Activated B cell treated with CpG ODN at 0.5 μM for 24 hours (primary cell): ENCODE measurements at places on chromosomes 5 and 9. TPM values are rescaled to one million over a fixed set of nuclear protein-coding genes. Genes with fewer than 3 reads are reported as not detected.

DNA sequence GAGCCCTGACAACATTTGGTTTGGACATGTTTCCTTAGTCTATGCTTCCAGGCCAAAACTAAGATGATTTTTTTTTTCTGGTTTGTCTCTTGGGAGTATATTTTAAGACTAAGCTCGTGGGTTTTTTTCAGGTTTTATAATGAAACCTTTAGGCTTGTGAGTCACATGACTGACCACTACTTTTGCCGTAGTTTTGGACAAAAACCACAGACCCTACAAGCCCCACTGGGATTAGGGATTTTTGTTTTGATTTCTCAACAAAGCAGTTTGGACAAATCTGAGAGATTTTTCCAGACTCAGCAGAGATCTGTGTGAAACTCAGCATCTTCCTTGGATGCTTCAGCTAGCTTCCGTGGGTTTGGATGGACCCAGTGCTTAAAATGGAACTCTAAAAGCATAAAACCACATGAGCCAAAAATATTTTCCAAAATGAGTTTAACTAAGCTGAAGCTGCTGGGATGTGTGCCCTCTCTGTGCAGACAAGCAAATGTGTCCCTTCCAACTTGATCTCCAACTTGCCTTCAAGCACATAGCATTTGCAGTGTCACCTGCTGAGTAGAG lies 70.3 kb upstream of the SMIM15 start:
- no peak for DNase-seq

- DNase-seq, result no peak
Observed at GRCh38 chr9:130421154-130421801, 23.5 kb upstream of the ASS1 start.

DNA sequence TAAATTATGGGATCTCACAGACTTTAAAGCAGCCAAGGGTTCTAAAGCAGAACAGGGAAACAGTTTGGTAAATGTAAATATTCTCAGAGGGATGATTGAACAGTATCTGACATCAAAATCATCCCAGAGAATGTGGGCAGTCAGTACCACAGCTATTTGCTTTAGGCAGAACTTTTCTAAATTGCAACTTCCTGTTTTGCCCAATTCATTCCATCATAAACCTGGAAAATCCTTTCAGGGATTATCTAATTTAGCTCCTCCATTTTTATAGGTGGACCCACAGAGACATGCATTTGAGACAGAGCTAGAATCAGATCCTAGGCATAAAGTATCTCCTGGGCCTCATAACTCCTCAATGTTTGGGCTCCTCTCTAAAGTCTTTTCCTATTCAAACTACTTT lies 12.4 kb downstream of the NR6A1 start:
- DNase-seq, result no peak

GRCh38 chr9:131273856-131274673 lies 2.2 kb downstream of the FAM78A start:
- no peak for DNase-seq

GRCh38 chr5:5616247-5616895 lies 193.9 kb downstream of the ICE1 start:
- DNase-seq, result no peak

DNA sequence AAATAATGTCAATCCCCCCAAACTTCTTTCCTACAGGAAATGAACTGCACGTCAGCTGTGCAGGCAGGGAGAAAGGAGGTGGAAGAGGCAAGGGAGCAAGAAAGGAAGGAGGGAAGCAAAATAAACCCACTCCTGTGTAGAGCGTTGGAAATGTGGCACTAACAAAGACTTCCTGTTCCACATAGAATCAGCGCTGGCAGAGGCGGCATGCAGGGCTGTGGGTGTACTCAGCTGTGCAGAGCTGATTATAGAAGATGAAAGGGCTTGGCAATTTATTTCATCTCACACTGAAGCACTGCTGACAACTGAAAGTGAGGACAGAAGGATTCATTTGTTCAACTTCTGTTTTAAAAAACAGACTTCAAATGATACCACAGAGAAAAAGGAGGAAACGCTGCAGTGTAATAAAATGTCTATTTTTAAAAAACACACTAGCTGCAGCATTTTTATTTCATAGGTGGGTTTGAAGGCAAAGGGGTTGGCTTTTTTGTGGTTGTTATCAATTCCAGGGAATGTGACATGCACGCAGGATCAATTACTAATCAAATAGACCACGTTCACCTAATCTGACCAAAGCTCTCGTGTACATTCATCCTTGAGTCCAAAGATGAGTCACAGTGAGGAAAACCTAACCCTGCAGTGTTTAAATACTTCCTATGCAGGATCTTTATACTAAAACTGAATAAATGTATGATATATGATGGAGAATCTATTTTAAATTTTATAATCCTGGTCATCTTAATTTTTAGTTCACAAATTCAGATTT lies 583.5 kb downstream of the ZNF608 start:
- no peak for DNase-seq

DNA sequence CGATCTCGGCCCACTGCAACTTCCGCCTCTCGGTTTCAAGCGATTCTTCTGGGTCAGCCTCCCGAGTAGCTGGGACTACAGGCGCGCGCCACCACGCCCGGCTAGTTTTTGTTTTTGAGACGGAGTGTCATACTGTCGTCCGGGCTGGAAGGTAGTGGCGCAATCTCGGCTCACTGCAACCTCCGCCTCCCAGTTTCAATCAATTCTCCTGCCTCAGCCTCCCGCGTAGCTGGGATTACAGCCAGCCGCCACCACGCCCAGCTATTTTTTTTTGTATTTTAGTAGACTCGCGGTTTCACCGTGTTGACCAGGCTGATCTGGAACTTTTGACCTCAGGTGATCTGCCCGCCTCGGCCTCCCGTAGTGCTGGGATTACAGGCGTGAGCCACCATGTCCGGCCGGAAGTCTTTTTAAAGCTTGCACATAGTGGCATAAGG lies 1.2 kb downstream of the SMC5 start:
- no peak for DNase-seq

- DNase-seq, result no peak
Observed at GRCh38 chr5:115855959-115856358, 14.2 kb downstream of the AP3S1 start.

Gene NFIB
- total RNA-seq, result not detected in 2 replicates

Gene ECM2
- total RNA-seq, result not detected in 2 replicates

Gene ELL2
- 52.9 and 56.0 TPM in 2 replicates for total RNA-seq

Gene KIF4B
- total RNA-seq, result not detected in 2 replicates
